ELR (cell line): ENCODE measurements at places on chromosomes 3 and 15.

- DNase-seq: no peak
Observed at GRCh38 chr15:68405378-68406250, 26.3 kb downstream of the ITGA11 start.

GRCh38 chr15:62649793-62650420 lies 392.6 kb upstream of the TPM1 start:
- DNase-seq: peak; percentile 10

- peak; percentile 22 for DNase-seq
Observed at GRCh38 chr15:63136742-63137141, 15.1 kb downstream of the LACTB start.

DNA sequence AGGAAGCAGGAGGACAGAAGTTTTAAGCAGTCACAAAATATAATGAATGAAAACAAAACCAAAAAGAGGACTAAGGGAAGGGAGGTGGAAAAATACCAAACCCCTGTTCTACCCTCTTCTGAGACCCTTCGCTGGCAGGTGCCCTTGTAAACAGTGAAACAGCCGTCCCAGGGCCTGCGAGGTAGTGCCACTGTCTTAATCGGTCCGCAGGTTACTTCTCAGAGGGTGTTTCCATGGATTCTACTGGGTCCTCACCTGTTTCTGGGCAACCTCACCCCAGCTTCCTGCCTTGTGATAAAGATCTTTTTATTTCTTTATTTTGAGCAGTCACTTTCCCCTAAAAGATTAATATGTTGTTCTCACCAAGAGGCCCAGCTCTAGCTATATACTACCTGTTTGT lies 65.3 kb downstream of the SLC30A4 start:
- DNase-seq: peak; percentile 20

DNA sequence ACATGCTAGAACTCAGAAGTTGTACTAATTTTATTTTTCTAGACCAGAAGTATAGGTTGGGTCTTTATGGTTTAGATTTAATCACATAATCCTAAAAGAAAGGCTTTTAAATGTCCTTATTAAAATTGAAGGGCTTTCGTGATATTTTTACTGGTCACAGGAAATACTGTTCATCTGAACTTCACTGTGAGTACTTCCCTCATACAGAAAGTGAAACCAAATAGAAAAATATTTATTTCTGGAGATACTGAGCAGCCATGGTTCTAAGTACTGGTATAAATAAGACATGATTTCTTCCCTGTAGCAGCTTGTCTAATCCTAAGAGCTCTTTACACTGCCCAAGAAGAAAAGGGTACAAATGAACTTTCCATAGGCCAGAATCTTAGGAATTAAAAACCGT lies 2.0 kb downstream of the SNRK start:
- DNase-seq: peak; percentile 54

- no peak for DNase-seq
Observed at GRCh38 chr15:41506796-41507341, 6.8 kb downstream of the LTK start.

DNA sequence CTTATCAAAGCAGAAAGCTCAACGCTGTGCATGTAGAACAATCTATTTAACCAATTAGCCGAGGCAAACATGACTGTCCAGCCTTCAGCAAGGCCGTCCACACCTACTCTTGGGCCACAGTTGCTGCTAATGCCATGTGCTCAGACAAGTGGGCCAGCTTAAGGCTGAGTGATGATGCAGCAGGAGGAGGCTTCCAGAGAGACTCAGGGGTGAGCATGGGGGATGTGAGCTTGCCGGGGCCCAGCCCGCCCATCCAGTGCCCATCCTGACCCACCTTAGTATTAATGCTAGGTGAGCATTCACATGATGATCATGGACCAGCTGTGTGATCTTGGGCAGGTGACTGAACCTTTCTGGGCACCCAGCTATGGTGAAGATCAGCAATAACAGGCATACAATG lies 150.1 kb downstream of the TPRA1 start:
- DNase-seq: no peak

DNA sequence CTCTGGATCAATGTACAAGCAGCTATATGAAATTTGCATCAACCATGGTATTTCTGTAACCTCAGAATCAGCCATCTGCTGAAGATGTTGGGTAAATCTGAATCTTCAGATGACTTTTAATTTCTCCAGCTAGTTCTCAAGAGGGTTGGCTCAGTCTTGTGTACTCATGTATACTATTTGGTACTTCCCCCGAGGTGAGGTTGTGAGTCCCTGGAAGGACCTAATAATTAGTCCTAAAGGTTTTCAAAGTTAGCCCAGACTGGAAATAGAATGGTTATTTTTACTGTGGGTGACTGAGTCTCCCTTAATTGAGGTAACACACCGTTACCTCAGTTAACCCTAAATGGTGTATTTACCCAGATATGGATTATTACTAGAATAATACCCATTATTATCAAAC lies 104.3 kb upstream of the THSD4 start:
- DNase-seq: no peak

GRCh38 chr3:180062771-180063170 lies 26.0 kb upstream of the PEX5L start:
- DNase-seq: no peak

GRCh38 chr3:178494386-178494785 lies 41.9 kb upstream of the KCNMB2 start:
- no peak for DNase-seq

GRCh38 chr3:180911876-180912303 lies 580 bp upstream of the FXR1 start:
- no peak for DNase-seq

- DNase-seq: peak; percentile 86
Observed at GRCh38 chr15:69853544-69853951, 244.2 kb downstream of the TLE3 start.

DNA sequence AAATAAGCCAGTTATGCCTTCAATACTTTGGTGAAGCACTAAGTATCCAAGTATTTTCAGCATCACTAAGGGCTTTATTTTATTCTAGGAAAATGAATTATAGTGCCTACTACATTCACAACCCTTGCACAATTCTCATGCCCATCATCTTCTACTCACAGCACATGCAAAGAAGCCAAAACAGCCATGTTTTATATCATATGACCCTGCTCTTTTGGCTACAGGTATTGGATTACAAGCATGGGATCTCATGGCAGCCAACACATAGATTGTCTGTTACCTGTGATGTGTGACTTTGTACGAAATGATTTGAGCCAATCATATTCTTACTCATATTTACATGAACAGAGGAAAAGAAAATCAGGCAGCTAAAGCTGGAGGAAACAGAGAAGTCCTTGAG lies 38.6 kb downstream of the STT3B start:
- DNase-seq: no peak

DNA sequence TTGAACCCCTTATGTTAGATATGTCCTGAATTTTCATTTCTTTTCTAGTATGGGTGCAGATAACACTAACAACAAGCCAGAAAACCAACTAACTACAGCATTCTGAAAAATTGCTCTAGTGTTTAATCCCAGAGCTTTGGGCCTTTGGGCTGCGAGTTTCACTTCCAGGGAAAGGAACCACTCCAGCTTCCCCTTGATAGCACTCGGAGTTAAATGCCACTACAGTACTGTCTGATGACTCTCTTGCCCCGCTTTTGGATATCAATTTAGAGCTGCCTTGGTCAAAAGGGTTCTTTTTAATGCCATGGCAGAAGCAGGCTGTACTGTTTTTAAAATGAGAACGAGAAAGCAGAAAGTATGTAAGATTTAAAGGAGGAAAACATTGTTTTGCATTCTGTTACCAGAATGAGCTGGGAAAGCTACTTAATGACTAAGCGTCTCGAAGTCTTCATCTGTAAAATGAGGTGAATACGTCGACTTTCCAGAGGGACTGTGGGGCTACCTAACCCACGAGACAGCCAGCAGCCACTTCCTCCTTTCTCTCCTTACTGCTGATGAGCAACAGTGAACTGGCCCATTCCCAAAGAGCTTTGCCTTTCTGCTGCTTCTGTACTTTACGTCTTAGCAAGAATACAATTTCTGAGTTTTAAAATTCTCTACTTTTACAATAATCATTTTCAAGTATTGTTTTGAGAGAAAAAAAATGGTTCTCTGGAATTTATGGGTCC lies 299.3 kb upstream of the LYSMD4 start:
- DNase-seq: peak; percentile 58

DNA sequence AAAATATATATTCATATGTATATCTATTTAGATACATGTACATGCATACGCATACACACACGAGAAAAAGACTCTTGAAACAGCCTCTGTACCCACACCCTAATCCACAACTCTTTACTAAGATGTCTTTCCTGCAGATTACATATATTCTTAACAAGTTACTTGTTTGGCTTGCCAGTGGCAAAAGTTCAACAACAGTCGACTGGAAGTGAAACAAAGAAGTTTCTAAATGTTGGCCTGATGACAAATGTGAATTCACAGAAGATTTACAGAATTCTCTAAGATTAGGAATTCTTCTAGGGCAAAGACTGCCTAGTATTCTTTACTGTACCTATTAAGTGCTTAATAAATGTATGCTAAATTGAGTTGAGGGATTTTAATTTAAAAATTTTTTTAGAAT lies 116.8 kb downstream of the CDIN1 start:
- no peak for DNase-seq

GRCh38 chr15:57158589-57158988 lies 217.7 kb upstream of the CGNL1 start:
- peak; percentile 61 for DNase-seq

- DNase-seq: no peak
Observed at GRCh38 chr3:56610669-56611335, 53.8 kb downstream of the CCDC66 start.

DNA sequence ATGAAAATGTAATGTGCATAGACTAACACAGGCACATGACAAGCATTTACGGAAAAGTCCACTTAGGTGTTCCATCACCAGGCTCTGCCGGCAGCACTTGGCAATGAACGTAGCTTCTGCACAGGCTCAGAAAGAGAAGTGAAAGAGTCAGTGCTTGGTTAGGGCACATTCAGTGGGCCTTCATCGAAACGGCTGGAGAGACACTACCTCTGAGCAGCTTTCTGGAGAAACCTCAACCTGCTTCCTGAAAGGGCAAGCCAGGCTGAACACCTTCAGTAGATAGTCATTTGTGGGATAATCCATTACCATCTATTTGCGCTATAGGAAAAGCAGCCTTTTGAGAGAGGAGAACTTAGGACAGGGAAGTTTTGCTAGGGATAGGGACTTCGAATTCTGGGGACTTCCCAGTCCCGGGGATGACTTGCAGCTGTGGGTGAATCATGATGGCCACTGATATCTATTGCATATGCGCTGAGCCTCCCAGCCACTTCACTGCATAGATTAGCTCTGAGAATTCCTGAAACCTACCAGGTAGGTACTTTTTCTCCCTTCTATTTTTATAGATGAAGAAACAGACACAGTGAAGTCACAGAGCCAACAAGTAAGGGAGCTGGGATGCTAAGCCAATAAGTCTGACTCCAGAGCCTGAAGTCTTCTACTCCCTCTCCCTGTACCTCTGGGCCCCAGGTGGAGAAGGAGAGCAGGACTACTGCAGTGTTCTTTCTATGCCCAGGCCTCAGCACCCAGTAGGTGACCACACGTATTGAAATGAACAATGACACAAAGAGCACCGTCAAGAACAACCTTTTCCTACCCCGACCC lies 4.2 kb upstream of the SH2D7 start:
- DNase-seq: no peak

GRCh38 chr3:20323307-20323927 lies 137.4 kb upstream of the SGO1 start:
- DNase-seq: no peak

GRCh38 chr3:6785726-6786125 lies 75.2 kb upstream of the GRM7 start:
- DNase-seq: no peak

DNA sequence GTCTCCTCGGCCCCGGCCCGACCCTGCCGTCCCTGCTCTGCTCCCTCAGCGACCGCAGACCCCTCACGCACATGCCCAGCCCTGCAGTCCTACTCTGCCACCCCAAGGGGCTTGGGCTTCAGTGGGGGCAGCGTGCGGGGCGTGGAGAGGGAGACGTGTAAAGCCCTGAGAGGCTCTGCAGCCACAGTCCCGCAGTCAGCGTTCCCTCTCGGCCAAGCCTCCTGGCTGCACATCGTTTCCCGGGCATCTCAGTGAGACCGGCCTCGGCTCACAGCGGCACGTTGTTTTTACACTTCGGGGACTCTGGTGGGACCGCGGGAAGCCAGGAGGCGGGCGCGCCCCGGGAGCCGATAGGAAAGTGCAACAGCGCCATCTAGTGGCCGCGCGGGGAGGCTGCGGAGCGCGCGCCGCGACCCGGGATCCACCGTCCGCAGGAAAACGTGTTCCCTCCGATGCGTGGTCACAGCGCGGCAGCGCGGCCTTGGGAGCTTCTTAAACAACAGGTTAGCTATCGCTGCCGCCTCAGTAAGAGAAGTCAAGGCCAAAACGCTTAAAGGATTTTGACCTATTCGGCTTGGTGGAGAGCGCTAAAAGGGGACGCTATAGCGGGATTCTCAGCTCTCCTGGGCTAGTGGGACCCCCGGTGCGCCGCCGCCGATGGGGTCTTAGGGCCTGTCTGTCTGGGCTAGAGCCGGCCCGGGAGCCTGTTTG lies 226.8 kb upstream of the IGF1R start:
- DNase-seq: peak; percentile 59

- no peak for DNase-seq
Observed at GRCh38 chr3:52515192-52515591, 18.5 kb downstream of the NT5DC2 start.

DNA sequence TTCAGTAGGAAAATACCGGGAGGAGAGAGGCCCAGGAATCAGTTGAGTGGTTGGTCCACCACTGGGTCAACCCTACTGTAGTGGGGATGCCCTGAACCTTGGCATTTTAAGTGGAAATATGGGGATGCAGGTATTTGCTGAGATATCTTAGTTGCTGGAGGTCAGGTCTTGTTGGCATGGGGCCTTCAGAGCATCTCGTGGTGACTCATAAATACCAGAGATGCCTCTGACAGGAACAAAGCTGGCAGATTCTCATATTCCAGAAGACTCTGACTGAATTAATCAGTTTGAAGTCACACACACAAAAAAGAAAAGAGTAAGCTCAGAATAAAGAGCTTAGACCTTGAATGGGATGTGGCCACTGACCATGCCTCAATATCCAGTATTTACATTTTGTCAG lies 91.6 kb downstream of the CACNA2D3 start:
- DNase-seq: peak; percentile 6

- DNase-seq: peak; percentile 96
Observed at GRCh38 chr3:87206070-87206469, 21.0 kb upstream of the CHMP2B start.

DNA sequence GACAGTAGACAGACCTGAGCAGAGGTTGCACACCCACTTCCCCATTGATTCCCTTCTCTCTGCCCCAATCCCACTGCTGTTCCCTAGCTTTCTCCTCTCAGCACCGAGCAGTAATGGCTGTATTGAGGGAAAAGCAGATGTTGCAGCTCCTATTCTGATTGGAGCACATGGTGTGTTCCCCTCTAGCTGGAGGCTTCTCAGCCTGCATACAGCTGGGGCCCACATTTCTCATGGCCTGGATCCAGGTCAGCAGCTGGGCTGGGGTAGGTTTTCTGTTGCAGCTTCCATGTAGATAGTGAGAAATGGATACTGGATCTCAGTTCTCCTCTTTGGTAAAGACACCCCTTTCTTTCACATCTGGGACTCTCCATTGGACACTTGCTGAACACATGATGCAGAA lies 50.1 kb downstream of the RYR3 start:
- DNase-seq: no peak
